ENCODE measurements at places on chromosomes 12 and 14.
A peak's percentile ranks its signal among the peaks of the same experiment; 100 is the strongest.

DNA sequence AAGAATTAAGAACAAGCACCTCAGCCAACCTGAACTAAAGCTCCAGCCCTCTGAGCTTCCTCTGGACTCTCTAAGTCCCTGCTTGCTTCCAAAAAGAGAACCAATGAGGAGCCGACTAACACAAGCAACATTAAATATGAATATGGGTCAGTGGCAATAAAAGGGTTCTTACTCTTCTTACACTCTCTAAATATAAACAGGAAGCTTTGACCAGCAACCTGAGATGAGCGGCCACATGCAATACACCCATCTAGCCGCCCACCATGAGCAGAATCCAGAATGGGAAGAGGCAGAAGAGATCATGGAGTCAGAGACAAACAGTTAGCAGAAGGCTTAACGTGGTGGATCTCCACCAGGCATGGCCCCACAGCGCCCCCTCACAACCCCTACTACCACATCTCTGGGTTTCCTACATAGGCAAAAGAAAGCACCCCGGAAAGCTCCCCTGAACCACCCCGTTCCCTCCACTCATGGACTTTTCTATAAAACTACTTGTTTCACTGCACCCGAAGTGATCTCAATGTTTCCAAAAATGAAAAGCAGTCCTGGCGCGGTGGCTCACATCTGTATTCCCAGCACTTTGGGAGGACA lies 59.4 kb downstream of the TTC7B start:
- DNase-seq: no peak

DNA sequence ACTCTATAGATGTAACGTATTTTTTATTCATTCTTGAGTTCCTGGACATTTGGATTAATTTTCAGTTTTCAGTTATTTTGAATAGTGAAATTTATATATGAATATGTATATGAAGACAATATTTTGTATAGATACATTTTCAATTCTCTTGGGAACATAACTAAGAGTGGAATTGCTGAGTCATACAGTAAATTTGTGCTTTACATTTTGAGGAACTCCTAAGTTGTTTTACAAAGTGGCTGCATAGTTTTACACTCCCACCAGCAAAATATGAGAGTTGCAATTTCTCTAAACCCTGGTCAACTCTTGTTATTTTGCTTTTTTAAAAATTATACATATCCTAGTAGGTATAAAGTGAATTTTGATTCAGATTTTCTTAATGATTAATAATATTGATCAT lies 1838.6 kb upstream of the SEL1L start:
- DNase-seq: no peak

DNA sequence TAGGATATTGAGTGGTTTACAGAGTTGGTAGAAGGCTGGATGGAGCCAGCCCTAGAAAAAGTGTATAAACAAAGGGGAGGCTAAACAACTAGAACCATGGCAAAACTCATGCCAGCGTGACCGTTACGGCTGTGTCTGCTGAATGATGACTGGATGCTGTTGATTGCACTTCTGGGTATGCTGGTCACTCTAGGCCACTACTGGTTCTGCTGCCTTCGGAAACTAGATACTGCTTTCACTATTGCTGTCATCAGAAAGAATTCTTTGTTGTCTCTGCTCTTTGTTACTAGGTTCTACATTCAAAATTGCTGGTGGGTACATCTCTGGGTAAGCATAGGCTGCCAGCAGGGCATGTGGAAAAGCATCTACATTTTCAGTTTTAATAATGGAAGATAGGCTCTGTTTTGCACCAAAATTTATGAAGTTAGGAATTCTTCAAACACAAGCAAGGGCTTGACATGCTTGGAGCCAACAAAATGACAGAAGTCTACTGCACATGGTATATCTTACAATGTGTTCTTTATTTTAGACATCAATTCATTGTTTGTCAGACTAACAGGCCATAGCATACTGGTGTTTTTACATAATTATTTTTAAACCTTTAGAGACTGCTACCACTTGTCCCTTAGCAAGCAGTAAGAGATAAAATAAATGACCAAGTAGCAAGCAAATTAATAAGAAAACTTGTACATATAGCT lies 15.4 kb downstream of the MON2 start:
- DNase-seq: no peak

- DNase-seq: peak; percentile 47
Measured at GRCh38 chr12:24839268-24839791, 109.6 kb downstream of the BCAT1 start.

DNA sequence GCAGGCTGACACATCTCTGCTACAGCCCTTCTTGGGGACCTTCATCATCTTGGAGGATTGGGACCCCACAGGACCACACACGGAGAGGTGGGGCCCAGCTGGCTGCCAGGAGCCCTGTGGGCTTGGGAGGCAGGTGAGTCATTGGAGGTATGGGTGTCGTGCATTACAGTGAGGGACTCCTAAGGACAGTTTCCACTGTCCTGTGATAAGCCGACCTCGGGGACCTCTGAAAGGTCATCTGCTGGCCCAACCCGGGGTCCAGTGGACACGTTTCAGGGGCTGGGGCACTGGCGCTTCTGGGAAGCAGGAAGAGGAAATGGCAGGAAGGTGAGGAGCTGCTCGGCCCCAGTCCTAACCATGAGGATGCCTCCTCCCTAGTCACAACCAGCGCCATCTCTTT lies 238.0 kb downstream of the BCL11B start:
- DNase-seq: no peak

DNA sequence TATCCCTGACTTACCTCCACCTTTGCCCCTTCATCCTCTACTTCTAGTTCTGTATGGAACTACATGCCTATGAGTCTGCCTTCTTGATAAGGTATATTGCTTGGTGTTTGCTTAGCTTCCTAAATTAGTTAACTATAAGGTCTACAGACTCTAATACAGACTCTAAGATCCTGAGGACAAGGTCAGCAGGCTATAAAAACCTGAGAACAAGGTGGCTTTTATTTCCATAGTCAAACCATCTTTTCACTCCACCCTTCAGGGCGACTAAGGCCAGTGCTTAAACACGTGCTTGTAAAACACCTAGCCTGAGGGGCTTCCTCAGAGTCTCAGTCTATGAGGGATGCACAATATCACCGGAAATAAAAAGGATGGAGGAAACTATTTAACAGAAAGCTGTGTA lies 36.1 kb upstream of the COL2A1 start:
- no peak for DNase-seq

GRCh38 chr14:52840877-52841276 lies 49.5 kb upstream of the GNPNAT1 start:
- peak; percentile 69 for DNase-seq

- no peak for DNase-seq
Measured at GRCh38 chr14:72000907-72001306, 68.7 kb downstream of the RGS6 start.

GRCh38 chr14:92121207-92121669 lies 268 bp downstream of the NDUFB1 start:
- DNase-seq: peak; percentile 38

DNA sequence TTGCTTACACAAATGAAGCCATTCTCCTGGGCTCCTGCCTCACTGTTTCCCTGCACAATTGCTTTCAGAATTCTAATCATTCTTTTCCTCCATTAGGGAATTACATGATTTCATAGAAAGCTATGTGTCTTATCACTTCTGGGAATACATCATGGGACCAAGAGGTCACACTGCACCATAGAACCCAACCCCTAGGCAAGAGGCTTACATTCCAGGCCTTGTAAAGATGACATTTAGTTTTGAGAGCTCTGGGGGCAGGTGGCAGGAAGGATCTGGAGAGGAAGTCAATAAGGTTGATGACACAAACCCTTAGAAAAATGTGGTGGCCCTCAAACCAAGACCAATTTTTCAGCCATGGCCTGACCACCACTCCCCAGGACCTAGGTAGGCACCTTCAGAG lies 57.1 kb downstream of the NUAK1 start:
- DNase-seq: peak; percentile 75

- DNase-seq: no peak
Measured at GRCh38 chr14:30874999-30875787, 834 bp downstream of the COCH start.

- no peak for DNase-seq
Measured at GRCh38 chr12:132236129-132236929, 92.1 kb downstream of the NOC4L start.

- no peak for DNase-seq
Measured at GRCh38 chr12:53056296-53056695, 6.4 kb downstream of the TNS2 start.

GRCh38 chr14:60974090-60974651 lies 6.7 kb downstream of the TRMT5 start:
- no peak for DNase-seq

- DNase-seq: no peak
Measured at GRCh38 chr14:96442355-96442754, 50.4 kb downstream of the AK7 start.

- no peak for DNase-seq
Measured at GRCh38 chr12:124725597-124726237, 137.9 kb downstream of the SCARB1 start.

GRCh38 chr12:96906498-96906848 lies 584 bp upstream of the NEDD1 start:
- DNase-seq: no peak

GRCh38 chr14:50998612-50999011 lies 54.3 kb upstream of the PYGL start:
- DNase-seq: no peak

- no peak for DNase-seq
Measured at GRCh38 chr14:80957613-80958012, 2.2 kb downstream of the TSHR start.

DNA sequence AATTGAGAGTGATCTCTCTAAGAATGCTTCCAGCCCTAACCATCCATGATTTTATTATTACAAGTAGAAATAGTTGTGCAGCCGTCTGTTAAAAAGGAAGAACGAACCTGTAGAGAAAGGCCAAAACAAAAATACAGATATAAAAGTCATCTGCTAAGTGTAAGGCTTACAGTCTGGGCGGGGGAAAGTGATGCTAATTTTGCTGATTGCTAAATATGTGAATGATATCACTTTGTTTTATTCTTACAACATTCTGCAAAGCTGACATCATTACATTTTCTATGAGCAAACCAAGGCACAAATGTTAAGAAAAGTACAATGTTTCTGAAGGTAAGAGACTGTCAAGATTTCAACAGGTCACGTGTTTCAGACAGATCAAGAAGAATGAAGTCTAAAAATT lies 101.5 kb upstream of the RAP1B start:
- no peak for DNase-seq

DNA sequence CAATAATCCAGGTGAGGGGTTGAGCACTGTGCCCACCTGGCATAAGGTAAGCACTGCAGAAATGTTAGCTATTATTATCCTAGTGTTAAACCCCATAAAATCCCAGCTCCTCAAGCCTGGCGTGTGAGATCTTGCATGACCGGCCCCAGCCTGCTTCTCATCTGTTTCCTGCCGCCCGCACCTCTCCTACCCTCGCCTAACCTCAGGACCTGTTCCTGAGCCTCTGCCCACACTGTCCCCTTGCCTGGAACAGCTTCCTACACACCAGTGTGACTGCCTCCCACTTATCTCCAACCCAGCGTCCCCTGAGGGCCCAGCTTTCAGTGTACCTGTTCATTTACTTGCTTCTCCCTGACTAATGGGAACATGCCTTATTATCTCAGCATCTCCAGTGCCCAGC lies 24.7 kb downstream of the ISCA2 start:
- no peak for DNase-seq

DNA sequence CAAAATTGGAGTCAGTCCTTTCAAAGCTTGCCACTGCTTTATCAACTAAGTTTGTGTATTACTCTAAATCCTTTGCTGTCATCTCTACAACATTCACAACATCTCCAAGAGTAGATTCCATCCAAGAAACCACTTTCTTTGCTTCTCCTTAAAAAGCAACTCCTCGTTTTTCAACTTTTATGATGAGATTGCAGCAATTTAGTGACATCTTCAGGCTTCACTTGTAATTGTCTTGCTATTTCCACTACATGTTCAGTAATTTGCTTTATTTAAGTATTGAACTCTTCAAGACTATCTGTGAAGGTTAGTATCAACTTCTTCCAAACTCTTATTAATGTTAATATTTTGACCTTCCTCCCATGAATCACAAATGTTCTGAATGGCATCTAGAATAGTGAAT lies 747.9 kb downstream of the TMTC2 start:
- no peak for DNase-seq

- DNase-seq: no peak
Measured at GRCh38 chr14:29028973-29029582, 262.5 kb downstream of the FOXG1 start.

DNA sequence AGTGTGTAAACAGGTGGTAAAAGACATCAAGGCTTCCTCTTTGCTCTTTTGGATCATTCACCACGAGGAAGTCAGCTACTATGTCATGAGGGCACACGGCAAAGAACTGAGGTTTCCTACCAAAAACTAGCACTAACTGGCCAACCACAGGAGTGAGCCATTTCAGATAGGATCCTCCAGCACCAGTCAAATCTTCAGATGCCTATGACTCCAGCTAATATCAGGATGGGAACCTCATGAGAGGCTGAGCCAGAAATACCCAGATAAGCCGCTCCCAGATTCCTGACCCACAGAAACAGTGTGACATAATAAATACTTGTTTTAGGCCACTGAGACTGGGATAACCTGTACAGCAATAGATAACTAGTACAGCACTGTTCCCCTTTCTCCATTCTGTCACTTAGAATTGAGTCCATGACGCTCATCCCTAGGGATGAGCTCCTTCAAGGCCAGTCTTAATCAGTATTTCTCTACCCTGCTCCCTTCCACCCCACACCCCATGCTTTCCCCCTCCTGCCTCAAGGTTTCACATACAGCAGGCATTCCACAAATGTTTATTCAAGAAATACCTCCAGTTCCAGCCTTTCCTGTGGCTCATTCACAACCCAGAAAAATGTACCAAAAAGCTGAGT lies 68.4 kb downstream of the PPM1H start:
- DNase-seq: peak; percentile 73

DNA sequence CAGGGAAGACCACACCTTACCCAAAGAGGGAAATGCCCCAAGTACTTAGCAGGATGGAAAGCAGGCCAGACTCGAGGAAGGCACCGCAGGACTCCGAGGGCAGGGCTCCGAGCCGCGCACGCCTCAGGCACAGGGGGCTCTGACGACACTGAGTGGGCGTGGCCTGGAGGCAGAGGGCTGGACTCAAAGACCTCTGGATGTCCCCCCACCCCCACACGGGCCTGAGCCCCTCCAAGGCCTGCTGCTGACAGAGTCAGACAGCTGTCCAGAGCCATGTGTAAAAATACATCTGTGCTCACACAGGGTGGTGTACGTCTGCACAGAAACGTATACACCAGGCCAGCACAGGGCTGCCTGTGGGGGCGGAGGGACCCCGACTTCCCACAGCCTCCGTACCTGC lies 1.4 kb downstream of the AKT1 start:
- DNase-seq: peak; percentile 52

GRCh38 chr14:103190741-103191140 lies 67.5 kb downstream of the TNFAIP2 start:
- no peak for DNase-seq

DNA sequence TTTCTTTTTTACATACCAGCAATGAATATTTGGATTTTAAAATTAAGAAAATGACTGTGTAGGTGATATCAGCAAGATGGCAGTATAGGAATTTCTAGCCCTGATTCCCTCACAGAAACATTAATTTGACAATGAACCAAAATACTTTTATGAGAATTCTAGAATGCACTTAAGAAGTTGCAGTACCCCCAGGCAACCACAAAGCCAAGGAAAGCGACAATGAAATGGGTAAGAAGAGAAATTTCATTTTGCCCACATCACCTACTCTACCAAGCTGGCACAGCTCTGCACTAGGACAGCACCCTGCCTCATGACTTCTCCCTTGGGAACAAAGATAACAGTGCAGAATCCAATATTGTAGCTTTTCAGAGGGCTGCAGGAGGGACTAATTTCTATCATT lies 6.6 kb downstream of the OR9K2 start:
- DNase-seq: no peak
